ENCODE measurements at places on chromosomes 1 and 21. TPM values are rescaled to one million over a fixed set of nuclear protein-coding genes. Genes with fewer than 3 reads are reported as not detected.

GRCh38 chr1:226474443-226475141 lies 66.7 kb upstream of the PARP1 start:
- no peak for DNase-seq

DNA sequence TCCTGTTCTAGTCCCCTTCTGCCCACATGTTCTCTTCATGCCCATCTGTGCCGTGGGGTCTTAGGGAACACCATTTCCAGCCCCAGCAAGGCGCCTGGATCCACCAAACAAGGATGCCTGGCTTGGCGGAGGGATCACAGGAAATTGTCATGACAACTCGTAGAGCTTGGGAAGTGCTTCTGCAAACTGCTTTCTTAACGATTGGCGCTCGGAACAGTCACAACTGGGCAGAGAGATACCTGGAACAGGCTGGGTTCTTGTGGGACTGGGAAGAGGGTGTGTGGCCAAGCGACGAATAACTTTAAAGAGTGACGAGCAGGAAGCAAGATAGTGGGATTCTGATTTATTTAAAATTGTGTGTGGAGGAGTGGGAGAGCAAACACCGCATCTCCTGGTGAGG lies 329.8 kb downstream of the RPS6KC1 start:
- DNase-seq = no peak

DNA sequence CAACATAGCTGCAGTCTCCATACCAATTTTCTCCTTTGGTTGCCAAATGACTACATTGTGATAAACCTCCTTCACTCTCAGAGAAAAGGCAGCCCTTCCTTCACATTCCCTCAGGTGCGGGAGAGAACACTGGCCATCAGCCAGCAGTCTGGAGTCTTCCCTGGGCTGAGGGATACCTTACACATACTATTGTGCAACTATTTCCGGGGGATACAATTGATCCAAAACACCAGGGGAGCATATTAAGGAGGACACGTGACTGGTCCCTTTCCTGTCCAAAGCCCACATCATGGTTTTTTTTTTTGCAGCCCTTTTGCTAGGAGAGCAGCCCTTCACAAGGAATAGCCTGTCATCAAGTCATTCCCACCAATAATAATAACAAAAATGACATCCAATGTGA lies 172.1 kb upstream of the ZRANB2 start:
- DNase-seq = no peak

- DNase-seq = no peak
Measured at GRCh38 chr1:178364782-178365181, 132.0 kb downstream of the CLEC20A start.

DNA sequence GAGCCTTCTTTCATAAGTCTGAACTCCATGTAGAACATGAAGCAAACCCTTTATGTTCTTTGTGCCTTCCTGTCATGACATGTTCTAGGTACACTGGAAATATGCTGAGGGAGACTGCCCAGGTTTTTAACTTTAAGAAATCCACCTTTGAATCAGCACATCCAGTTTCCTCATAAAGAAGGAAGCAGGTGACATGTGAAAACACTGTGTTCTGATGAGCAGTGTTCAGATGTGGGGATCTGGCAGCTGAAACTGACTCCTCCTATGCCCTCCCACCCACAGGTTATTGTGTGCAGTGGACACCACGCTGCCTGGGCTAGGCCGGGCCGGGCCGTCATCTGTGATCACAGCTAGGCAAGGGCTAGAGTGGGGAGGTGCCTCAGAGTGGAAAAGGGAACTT lies 51.1 kb downstream of the CNN3 start:
- no peak for DNase-seq

DNA sequence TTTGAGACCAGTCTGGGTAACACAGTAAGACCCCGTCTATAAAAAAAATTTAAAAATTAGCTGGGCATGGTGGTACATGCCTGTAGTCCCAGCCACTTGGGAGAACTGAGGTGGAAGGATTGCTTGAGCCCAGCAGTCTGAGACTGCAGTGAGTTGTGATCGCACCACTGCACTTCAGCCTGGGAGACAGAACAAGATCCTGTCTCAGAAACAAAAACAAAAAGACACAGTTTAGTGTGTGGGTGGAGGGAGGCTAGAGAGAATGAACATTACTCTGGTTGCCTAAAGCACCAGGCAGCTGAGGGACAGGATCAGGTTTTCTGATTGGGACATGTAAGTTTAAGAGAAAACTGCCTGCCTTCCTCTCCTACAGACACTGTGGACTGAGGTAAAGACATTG lies 42.3 kb downstream of the VAMP4 start:
- DNase-seq = no peak

- DNase-seq = no peak
Measured at GRCh38 chr1:178847396-178847849, 23.5 kb downstream of the ANGPTL1 start.

- no peak for DNase-seq
Measured at GRCh38 chr1:190172651-190173430, 304.8 kb downstream of the BRINP3 start.

DNA sequence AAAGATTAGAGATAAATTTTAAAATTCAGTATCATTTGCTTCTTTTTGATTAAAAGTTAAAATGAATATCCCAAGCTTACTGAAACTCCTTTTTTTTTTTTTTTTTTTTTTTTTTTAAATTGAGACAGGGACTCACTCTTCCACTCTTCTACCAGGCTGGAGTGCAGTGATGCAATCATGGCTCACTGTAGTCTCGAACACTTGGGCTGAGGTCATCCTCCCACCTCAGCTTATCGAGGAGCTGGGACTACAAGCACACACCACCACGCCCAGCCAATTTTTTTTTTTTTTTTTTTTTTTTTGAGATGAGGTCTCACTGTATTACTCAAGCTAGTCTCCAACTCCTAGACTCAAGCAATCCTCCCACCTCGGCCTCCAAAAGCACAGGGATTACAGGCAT lies 92.1 kb upstream of the RGS18 start:
- no peak for DNase-seq

- no peak for DNase-seq
Measured at GRCh38 chr1:50631161-50631560, 207.9 kb upstream of the DMRTA2 start.

GRCh38 chr1:233033361-233033760 lies 83.0 kb downstream of the NTPCR start:
- no peak for DNase-seq

- no peak for DNase-seq
Measured at GRCh38 chr1:21497466-21498061, 11.7 kb upstream of the ALPL start.

DNA sequence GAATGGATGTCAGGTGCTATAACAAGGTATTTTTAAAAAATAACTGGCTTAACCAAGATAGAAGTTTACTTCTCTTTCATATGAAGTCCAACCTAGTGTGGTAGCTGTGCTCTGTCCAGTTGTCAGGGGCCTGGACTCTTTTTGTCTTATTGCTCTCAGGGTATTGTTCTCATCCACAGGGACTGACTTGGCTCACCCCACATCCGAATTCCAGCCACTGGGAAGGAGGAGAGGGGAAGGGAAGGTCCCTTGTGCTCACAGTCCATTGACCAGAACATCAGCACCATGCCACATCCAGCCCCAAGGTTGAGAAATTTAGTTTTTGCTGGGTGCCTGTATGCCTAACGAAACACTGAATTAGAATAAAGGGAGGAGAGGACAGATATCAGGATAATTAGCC lies 8.7 kb downstream of the EEIG2 start:
- no peak for DNase-seq

DNA sequence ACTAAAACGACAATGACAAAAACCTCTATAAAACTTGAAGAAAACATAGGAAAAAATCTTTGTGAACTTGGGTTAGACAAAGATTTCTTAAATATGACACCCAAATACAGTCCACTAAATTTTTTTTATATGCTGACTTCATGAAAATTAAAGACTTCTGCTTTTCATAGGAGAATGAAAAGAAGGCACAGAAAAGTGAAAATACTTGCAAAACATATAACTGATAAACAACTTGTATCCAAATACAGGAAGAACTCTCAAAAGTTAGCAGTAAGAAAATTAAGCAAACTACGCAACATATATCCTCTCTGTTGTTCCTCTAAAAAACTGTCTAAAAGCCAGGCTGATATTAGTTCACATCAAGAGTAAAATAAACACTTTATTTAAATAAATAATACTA lies 53.6 kb downstream of the KIFAP3 start:
- DNase-seq = no peak

- no peak for DNase-seq
Measured at GRCh38 chr1:101026430-101026788, 825 bp upstream of the DPH5 start.

The OR2L5 gene
- total RNA-seq = 0.16 TPM

The CYP4X1 gene
- total RNA-seq = not detected

The MORC3 gene
- 41.8 TPM for total RNA-seq

The SHISAL2A gene
- 12.6 TPM for total RNA-seq

The AADACL3 gene
- not detected for total RNA-seq

The DAB1 gene
- not detected for total RNA-seq

The ZSWIM5 gene
- total RNA-seq = 0.05 TPM

The ATP8B2 gene
- total RNA-seq = 56.1 TPM

The S100A7 gene
- not detected for total RNA-seq

All from activated naive CD4-positive, alpha-beta T cell treated with anti-CD3 and anti-CD28 coated beads, Interleukin-2, amount 50 U/mL, for 72 hours (primary cell).